CD8-positive, alpha-beta memory T cell (primary cell): ENCODE measurements at places on chromosomes 5 and 9. TPM values are rescaled to one million over a fixed set of nuclear protein-coding genes. Genes with fewer than 3 reads are reported as not detected.

GPRIN1 gene
- total RNA-seq: 2.3 TPM

MPDZ gene
- not detected for total RNA-seq

NNT gene
- total RNA-seq: 79.7 TPM

IL33 gene
- total RNA-seq: not detected

BRD8 gene
- total RNA-seq: 62.6 TPM

SOHLH1 gene
- total RNA-seq: not detected

HNRNPAB gene
- total RNA-seq: 672 TPM

DNA sequence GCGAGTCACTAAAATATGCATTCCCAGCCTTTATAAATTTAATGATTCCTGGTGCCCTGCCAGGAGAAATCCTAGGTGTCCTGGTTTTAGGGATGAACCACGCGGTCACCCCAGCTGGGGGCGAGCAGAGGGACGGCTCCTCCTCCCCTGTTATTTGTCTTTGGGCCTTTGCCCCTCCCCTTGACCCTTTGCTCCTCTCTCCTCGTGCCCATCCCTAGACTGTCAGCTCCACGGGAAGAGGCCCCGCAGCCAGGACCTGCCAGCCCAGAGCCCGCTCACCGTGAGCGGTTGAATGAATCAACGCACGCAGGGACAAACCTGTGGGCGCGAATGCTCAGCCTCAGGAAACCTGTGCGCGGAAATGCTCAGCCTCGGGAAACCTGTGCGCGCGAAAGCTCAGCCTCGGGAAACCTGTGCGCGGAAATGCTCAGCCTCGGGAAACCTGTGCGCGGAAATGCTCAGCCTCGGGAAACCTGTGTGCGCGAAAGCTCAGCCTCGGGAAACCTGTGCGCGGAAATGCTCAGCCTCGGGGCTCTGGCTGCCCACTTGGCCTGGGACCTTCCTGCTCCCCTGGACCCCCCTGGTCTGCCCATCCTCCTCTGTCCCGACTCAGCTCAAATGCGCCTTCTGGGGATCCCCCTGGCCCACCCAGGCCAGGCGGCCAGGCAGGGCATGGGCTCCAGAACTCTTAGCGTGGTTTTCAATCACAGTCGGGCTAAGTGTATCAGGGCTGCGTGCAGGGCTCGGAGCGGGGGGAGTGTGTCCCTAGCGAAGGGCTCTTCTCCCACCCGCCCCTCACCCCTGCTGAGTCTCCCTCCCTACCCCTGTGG lies 140.5 kb upstream of the COL5A1 start:
- no peak for DNase-seq

- DNase-seq: no peak
Observed at GRCh38 chr5:147956064-147956841, 49.9 kb upstream of the C5orf46 start.

GRCh38 chr9:135572233-135572632 lies 10.7 kb downstream of the PAEP start:
- no peak for DNase-seq

- no peak for DNase-seq
Observed at GRCh38 chr5:125375143-125375542, 628.7 kb upstream of the ZNF608 start.

- no peak for DNase-seq
Observed at GRCh38 chr9:123662057-123662776, 267.7 kb downstream of the DENND1A start.

- DNase-seq: peak; percentile 45
Observed at GRCh38 chr5:151141535-151141934, 16.0 kb downstream of the ANXA6 start.

DNA sequence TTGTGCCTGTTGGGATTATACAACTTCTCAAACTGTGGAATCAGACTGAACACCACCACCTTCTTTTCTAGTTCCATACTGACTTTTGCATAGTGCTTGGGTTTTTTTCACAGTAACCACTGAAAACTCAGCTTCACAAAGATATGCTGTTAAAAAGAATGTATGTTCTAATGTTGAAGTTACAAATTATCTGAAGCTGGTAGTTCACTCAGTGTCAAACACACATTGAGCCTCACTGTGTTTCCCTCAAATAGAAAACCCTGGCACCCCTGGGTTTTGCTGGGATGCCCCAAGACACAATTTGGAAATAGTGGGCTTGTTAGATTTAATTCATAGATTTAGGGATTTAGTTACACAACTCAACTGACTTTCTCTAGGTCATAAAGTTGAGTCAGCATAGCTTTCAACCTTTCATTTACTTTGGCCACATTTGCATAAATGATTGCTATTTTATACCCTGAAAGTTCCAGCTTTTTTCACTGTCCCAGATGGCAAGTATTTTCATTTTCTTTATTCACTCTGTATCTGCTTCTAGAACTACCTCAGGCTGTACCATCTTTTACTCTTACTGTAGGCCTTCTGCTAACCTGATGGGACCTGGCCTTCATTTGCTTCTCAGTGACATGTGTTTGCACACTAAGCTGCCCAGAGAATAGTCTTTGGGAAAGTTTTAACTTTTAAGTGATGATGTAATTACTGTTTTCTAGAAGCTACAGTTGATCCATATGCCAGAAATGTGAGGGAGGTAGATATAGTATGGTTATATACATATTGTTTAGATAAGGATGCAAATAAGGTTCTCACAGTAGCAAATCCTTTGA lies 115.1 kb downstream of the CDC42SE2 start:
- DNase-seq: peak; percentile 56

- DNase-seq: no peak
Observed at GRCh38 chr9:22105005-22105722, 96.1 kb upstream of the CDKN2B start.

GRCh38 chr9:131755541-131756198 lies 15.8 kb upstream of the RAPGEF1 start:
- DNase-seq: peak; percentile 77

GRCh38 chr9:94705162-94705702 lies 21.3 kb upstream of the AOPEP start:
- no peak for DNase-seq

DNA sequence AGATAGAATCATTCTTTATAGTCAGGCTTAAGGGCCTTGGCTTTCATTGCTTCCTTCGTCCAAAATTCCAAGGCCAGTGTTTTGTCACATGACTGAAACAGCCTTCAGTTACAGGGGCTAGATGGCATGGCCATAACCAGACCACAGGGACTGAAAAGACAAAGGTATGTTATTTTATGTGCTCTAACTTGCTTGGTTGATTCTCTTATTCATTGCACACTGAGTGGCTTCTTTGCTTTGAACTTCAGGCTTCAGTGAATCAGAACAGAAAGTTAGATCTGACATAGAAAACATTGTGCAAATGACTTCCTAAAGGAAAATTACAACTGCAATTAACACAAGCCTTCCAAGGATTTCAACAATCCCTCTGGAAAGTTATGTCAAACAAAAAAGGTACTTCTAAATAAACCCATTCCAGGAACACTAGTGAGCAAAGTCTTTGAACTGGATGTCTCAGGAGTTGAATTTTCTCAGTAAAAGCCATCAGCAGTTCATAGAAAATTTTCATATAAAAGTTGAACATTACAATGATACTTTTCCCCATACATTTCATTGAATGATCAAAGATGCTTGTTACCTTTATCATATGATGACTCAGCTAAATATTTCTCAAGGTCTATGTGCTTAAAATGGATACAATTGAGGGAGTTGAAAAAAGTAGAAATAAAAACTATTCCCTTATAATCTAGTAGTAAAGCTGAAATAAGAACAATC lies 355.3 kb downstream of the TMEM232 start:
- no peak for DNase-seq
